A549 treated with RU486 at 1 μM for 4 hours (cell line): ENCODE measurements at places on chromosomes 13 and 19. TPM values are rescaled to one million over a fixed set of nuclear protein-coding genes. Genes with fewer than 3 reads are reported as not detected.

The CYP2S1 gene
- total RNA-seq = 20.6 to 26.6 TPM (median 26.0 TPM) in 5 replicates

The ZNF578 gene
- total RNA-seq = not detected in 5 replicates

The ARHGAP33 gene
- total RNA-seq = 2.7 to 7.3 TPM (median 5.7 TPM) in 5 replicates

The UPK1A gene
- 0.67 to 0.99 TPM (median 0.85 TPM) in 5 replicates for total RNA-seq

The SIGLEC7 gene
- total RNA-seq = not detected in 5 replicates

The OLFM4 gene
- total RNA-seq = not detected in 5 replicates

The MYO9B gene
- 26.8 to 35.7 TPM (median 30.4 TPM) in 5 replicates for total RNA-seq

The TLE6 gene
- 3.1 to 6.1 TPM (median 5.5 TPM) in 5 replicates for total RNA-seq

The TPTE2 gene
- not detected in 5 replicates for total RNA-seq

The ZNF221 gene
- 0.37 to 1.1 TPM (median 0.53 TPM) in 5 replicates for total RNA-seq

The TEX101 gene
- total RNA-seq = not detected in 5 replicates

The TLE2 gene
- total RNA-seq = 1.7 to 3.1 TPM (median 3.0 TPM) in 5 replicates

The FUT2 gene
- total RNA-seq = not detected in 5 replicates

The ZIC2 gene
- total RNA-seq = 8.8 to 13.6 TPM (median 11.3 TPM) in 5 replicates

The SMARCA4 gene
- 7.6 to 11.8 TPM (median 9.1 TPM) in 5 replicates for total RNA-seq

The GARIN5A gene
- total RNA-seq = 1.8 to 2.2 TPM (median 1.9 TPM) in 5 replicates

The C19orf67 gene
- total RNA-seq = not detected in 5 replicates

The CGB3 gene
- 0.38 TPM in 1 of 5 replicates, not detected in the others for total RNA-seq

The TBXA2R gene
- total RNA-seq = 0.36 to 0.93 TPM (median 0.72 TPM) in 5 replicates

The MYPOP gene
- 5.9 to 11.3 TPM (median 9.3 TPM) in 5 replicates for total RNA-seq
